Colonic mucosa (tissue), 4 donors: ENCODE measurements at places on chromosomes 6 and 20. TPM values are rescaled to one million over a fixed set of nuclear protein-coding genes. Genes with fewer than 3 reads are reported as not detected.
A peak's percentile ranks its signal among the peaks of the same experiment; 100 is the strongest.

FOXC1 gene
- 1.5 TPM for total RNA-seq

DNA sequence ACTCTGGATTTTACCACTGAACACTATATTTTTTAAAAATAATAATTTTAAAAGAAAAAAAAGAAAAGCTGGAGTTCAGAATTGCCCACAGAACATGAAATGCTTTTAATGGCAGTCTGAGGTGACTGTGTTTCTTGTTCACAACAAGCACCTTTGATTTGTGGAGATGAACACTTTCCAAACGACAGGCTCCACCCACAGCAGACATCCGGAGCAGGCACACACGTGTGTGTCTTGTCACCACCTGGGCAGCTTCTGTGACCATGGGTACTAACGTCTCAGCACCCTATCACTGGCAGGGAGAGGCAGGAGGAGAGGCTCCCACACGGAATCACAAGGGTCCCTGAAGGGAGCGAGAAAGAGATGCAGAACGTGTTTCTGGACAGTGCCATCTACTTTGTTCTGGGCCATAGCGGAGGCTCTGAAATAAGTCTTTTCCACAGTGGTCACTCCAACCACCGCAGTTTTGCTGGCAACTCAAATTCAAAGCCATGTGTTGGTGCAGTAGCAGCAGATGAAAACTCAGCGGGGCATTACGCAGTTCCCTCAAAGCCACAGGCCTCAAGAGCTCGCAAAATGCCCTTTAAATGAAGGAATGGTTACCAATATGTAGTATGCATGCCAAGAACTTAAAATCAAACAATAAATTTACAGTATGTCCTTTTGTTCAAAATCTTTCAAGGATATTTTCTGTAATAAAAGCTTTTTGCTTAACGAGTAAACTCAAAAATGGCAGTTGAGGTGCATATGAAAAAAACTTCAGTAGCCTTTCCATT is 242.2 kb downstream of the FOXC1 start:
- no peak overlapping the region for H3K27ac ChIP-seq
- no peaks in the 10 kb centered on the region for H3K27me3 ChIP-seq
- no peaks in the 10 kb centered on the region for H3K36me3 ChIP-seq
- H3K4me3 ChIP-seq: no peak overlapping the region

- DNase-seq: no peak
- no peak overlapping the region for H3K27ac ChIP-seq
- no peaks in the 10 kb centered on the region for H3K4me1 ChIP-seq
- H3K4me3 ChIP-seq: no peak overlapping the region
These were observed 73.3 kb upstream of the PAX1 start for GRCh38 chr20:21632031-21632734.

- no peaks in the 10 kb centered on the region for H3K27me3 ChIP-seq
- no peak overlapping the region for H3K4me3 ChIP-seq
- H3K36me3 ChIP-seq: no peaks in the 10 kb centered on the region
- H3K27ac ChIP-seq: no peak overlapping the region
These were observed 42.2 kb upstream of the STXBP5 start for GRCh38 chr6:147161974-147162495.

RAET1L gene
- total RNA-seq: 0.24 TPM

PTK6 gene
- total RNA-seq: 91.1 TPM

DNA sequence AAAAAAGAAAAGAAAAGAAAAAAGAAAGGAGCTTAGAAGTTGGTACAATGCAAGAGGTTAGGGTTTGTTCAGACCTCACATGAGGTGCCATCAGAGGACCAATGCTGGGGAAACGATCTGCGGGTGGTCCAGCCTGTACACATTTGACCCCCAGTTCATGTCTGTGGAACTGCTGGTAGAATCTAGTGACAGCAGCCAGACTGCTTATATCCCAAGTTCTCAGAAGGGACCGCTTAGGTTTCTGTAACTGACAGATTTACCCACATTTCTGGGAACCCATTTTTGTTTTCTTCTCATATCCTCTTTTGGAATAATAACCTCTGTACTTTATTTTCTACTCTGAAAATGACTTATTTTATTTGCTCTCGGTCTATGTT is 4.7 kb downstream of the PPP1R18 start:
- peaks cover 4% of the 10 kb centered on the region for H3K4me1 ChIP-seq
- H3K27ac ChIP-seq: peak overlapping the region; percentile 84
- no peaks in the 10 kb centered on the region for H3K27me3 ChIP-seq
- no peak for DNase-seq
- H3K36me3 ChIP-seq: peaks cover 2% of the 10 kb centered on the region
- peak overlapping the region; percentile 53 for H3K4me3 ChIP-seq

MEI4 gene
- not detected for total RNA-seq

DNA sequence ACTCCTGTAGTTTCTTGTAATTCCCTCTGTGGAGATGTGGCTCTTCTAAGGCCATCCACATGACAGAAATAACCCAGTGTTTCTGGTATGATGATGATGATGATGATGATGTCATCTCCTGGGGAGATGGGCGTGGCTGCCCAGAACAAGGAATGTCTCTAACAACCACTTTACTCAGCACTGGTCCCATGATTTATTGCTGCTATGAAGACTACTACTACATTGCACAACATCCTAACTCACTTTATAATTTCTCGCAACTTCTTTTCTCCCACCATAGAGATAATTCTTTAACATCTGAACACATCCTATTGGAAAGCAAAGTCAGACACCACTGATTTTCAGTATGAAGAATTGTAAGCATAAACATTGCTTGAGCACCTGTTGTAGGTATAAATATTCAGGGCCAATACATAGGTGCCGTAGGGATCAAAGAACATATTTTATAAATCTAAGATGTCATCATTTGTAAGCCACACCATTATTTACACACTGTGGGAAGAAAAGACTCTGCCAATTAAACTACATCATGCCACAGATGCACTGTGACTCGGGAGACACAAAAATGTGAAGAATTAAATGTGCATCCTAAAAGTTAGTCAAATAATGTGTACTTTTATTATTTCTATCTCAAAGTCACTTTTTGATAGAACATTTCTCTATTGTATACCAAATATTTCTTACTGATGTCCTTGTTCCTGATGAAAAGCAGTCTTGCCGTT is 6.4 kb downstream of the TPMT start:
- H3K4me3 ChIP-seq: no peak overlapping the region
- H3K4me1 ChIP-seq: peaks cover 4% of the 10 kb centered on the region
- no peaks in the 10 kb centered on the region for H3K36me3 ChIP-seq

DNA sequence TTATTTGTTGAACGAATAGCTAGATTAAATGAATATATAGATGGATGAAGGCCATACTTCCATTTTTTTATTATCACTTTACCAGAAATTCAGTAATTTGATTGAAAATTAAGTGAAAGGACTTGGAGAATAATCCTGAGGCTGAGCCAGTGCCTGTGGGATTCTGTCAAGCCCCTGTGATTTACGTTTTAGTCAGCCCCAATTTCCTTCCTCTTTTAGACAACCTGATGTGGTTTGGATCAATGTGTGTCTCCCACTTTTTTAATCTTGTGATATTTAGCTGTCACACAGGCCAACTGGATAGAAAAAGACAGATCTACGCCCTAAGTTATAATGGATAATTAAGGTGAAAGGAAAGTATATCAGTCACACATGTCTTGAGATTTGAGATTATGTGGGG is 188.8 kb downstream of the EDN1 start:
- no peak overlapping the region for H3K27ac ChIP-seq
- no peak overlapping the region for H3K4me3 ChIP-seq
- no peaks in the 10 kb centered on the region for H3K4me1 ChIP-seq

DCDC2 gene
- total RNA-seq: 3.3 TPM

GRCh38 chr6:128337619-128338018 is 182.8 kb downstream of the PTPRK start:
- H3K27me3 ChIP-seq: no peaks in the 10 kb centered on the region
- H3K27ac ChIP-seq: no peak overlapping the region
- no peak overlapping the region for H3K4me3 ChIP-seq
- H3K4me1 ChIP-seq: no peaks in the 10 kb centered on the region
- DNase-seq: no peak

DNA sequence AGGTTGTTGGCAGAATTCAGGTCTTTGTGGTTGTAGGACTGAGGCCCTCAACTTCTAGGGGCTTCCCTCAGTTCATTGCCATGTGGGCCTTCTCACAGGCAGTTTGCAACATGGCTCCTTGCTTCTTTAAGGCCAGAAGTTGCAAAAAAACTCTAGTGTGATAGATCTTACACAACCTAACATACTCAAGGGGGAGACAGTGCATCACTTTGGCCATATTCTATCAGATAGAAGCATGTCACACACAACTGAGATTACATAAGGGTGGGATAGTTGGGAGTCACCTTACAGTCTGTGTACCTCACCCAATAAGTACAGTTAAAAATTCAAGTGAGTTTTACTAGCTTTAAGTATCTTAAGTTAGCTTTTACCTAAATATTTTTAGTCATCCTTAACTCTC is 1.6 kb downstream of the SIRPD start:
- no peaks in the 10 kb centered on the region for H3K4me1 ChIP-seq
- H3K36me3 ChIP-seq: no peaks in the 10 kb centered on the region
- DNase-seq: no peak
- H3K27ac ChIP-seq: no peak overlapping the region

DNA sequence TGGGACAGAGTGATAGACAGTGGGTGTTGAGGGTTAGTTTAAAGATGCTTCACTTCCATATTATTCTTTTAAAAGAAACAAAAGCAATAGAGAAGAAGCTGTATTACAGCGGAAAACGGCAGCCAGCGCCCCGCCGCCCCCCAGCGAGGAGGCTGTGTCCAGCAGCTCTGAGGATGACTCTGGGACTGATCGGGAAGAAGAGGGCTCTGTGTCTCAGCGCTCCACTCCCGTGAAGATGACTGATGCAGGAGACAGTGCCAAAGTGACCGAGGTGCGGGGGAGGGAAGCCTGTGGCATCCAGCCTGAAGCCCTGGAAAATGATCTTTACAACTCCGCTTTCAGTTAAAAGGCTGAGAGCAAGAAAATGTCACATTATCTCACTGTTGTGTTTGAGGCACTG is 100.2 kb downstream of the FIG4 start:
- H3K4me1 ChIP-seq: no peaks in the 10 kb centered on the region
- no peak overlapping the region for H3K4me3 ChIP-seq
- H3K27me3 ChIP-seq: no peaks in the 10 kb centered on the region
- no peak overlapping the region for H3K27ac ChIP-seq
- no peak for DNase-seq

GRCh38 chr6:105596284-105596755 is 193.4 kb upstream of the PREP start:
- H3K36me3 ChIP-seq: no peaks in the 10 kb centered on the region
- H3K4me3 ChIP-seq: no peak overlapping the region
- DNase-seq: no peak
- H3K4me1 ChIP-seq: no peaks in the 10 kb centered on the region
- H3K27ac ChIP-seq: no peak overlapping the region

SRC gene
- total RNA-seq: 123 TPM

DNA sequence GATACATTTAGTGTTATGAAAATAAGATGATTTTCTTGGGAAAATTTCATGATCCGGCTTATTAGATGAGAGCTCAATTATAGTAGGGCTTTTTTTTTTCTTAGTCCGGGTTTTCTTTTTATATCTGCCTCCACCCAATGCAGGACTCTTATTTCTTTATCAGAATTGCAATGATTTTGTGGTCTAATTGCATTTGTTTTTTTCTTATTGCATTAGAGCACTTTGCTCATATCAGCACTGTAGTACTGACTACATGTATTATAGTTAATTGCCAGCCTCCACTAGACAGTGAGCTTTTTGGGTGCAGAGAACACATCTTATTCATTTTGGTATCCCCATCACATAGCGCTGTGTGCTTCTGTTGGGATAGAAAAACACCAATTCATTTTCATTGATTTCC is 50.0 kb downstream of the FBXO5 start:
- H3K4me3 ChIP-seq: no peak overlapping the region
- no peaks in the 10 kb centered on the region for H3K27me3 ChIP-seq
- DNase-seq: no peak

DNA sequence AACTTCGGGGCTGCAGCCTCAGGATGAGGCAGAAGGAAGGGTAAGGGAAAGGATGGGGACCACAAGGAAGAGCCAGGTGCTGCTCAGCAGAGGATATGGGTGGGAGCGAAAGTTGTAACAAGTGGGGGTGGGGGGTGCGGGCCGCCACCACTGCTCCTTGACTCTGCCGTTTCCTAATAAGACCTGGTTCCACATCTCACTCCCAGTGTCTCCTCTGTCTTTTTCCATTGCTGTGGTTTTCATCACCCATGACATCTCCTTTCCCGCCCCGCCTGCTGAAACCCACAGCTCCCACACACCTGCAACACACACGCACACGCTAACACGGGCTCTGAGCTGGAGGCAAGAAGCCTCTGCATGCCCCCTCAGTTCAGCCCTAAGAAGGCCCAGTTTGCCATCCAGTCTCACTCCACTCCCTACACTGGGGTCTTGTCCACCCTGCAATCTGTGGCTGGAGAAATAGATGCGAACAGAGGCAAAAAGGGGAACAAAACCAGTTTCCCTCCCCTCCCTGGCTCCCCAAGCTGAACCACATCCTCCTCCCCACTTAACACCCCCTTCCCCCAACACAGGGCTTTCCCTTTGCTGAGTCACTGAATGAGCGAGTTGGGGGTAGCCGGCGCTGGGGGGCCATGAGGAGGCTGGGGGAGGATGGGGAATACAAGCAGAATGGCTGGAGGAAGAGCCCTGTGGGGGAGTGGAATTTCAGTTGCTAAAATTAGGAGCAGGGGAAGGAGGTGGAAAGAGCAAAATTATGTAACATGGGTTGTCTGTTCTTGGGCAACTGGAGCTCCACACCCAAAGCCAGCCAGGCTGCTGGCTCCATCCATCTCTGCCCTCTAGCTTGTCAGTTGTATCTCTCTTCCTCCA is 11.5 kb downstream of the NFKBIL1 start:
- no peaks in the 10 kb centered on the region for H3K27me3 ChIP-seq
- H3K4me3 ChIP-seq: no peak overlapping the region
- peak overlapping the region; percentile 36 for H3K27ac ChIP-seq
- DNase-seq: no peak
- no peaks in the 10 kb centered on the region for H3K36me3 ChIP-seq

- no peaks in the 10 kb centered on the region for H3K27me3 ChIP-seq
- H3K4me1 ChIP-seq: no peaks in the 10 kb centered on the region
- no peak for DNase-seq
- no peaks in the 10 kb centered on the region for H3K36me3 ChIP-seq
- H3K27ac ChIP-seq: no peak overlapping the region
- H3K4me3 ChIP-seq: no peak overlapping the region
These were observed 31.5 kb downstream of the CFAP61 start for GRCh38 chr20:20083807-20084206.

GRCh38 chr6:26055719-26056582 is 31.3 kb upstream of the HFE start:
- no peaks in the 10 kb centered on the region for H3K36me3 ChIP-seq
- H3K27me3 ChIP-seq: no peaks in the 10 kb centered on the region
- H3K27ac ChIP-seq: peak overlapping the region; percentile 99
- peak; percentile 95 for DNase-seq
- peaks cover 5% of the 10 kb centered on the region for H3K4me1 ChIP-seq
- H3K4me3 ChIP-seq: peak overlapping the region; percentile 63

TOX2 gene
- total RNA-seq: 6.1 TPM

GRCh38 chr6:141877275-141877983 is 255.3 kb upstream of the GJE1 start:
- H3K27me3 ChIP-seq: no peaks in the 10 kb centered on the region
- no peaks in the 10 kb centered on the region for H3K36me3 ChIP-seq
- DNase-seq: no peak
- no peaks in the 10 kb centered on the region for H3K4me1 ChIP-seq
- H3K4me3 ChIP-seq: no peak overlapping the region
- no peak overlapping the region for H3K27ac ChIP-seq
